ENCODE measurements at places on chromosomes 6 and 20.

GRCh38 chr6:76840041-76840745 lies 623.1 kb downstream of the HTR1B start:
- no peak for DNase-seq

DNA sequence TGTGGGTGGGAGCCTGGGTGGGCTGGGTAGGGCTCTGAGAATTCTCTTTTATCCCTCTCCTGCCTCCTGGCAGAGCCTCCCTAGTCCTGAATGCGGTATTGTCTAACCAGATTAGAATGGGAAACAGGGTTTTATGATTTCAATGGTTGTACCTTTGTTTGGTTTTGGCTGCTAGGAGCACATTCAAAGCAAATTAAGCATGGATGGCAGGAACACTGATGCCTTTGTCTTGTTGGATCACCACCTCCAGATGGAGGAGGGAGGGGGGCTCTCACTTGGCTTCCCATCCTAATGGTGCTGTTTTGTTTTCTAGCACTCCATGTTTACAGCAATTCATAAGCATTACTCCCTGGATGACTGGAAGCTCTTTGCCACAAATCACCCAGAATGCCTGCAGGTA lies 11.6 kb downstream of the GMPR start:
- DNase-seq: no peak

DNA sequence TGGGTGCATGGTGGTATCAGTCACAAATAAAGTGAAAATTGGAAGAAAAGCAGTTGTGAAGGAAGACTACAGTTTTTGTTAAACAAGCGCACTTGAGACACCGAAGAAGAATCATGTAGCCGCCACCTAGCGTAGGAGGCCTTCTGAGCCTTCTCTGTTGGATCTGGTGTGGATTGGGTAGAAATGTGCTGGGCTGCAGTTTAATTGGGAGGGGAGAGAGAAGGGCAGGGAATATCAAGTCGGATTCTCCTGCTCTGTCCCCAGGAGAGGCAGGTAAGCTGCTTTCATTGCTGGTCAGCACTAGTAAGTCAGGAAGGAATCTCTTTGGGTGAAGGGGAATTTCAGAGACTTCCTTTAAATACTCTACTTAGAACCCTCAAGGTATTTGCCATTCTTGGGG lies 1.2 kb upstream of the FABP7 start:
- no peak for DNase-seq

- no peak for DNase-seq
Measured at GRCh38 chr6:10441004-10441654, 26.3 kb upstream of the TFAP2A start.

DNA sequence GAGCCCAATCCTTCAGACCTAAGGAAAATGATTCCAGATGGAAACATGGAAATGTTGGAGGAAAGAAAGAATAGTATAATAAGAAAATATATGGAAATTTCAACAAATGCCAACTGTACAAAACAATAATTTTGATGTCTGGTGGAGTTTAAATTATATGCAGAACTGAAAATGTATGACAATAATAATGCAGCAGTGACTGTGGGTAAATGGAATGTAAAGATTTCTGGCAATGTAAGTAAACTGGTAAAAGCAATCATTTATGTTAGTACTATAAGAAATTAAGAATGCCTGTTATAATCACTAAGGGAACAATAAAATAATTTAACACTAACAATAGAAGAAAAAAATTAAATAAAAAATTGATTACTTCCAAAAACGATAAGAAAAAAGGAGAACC lies 89.0 kb downstream of the EDN1 start:
- no peak for DNase-seq

GRCh38 chr6:113755449-113756289 lies 101.5 kb upstream of the MARCKS start:
- DNase-seq: no peak

- no peak for DNase-seq
Measured at GRCh38 chr20:35826397-35826998, 54.7 kb downstream of the PHF20 start.
